NCI-H2081 treated with DMSO at 0.1 percent for 48 hours (cell line): ENCODE measurements at places on chromosomes 13 and 19.

DNA sequence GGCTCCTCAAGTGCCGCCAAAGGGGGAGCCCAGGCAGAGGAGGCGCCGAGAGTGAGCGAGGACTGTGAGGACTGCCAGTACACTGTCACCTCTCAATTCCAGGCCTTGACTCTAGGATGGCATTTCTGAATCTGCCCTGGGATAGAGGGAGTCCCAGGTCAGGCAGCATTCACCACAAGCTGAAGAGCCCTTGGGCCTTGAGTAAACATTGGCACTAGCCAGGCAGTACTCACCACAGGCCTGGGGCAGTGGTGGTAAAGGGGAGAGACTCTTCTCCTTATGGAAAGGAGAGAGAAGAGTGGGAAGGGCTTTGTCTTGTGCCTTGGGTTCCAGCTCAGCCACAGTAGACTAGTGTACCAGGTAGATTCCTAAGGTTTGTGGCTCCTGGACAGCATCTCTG, 39.7 kb upstream of the HTR2A start:
- no peak for DNase-seq

- no peak for DNase-seq
Observed at GRCh38 chr13:38854226-38854625, 136.4 kb downstream of the STOML3 start.

GRCh38 chr13:69468624-69469023, 639.0 kb upstream of the ATXN8OS start:
- DNase-seq: no peak

GRCh38 chr19:4134351-4134750, 10.4 kb upstream of the MAP2K2 start:
- DNase-seq: no peak

GRCh38 chr13:56110751-56111150, 1030.0 kb upstream of the PRR20A start:
- DNase-seq: no peak

DNA sequence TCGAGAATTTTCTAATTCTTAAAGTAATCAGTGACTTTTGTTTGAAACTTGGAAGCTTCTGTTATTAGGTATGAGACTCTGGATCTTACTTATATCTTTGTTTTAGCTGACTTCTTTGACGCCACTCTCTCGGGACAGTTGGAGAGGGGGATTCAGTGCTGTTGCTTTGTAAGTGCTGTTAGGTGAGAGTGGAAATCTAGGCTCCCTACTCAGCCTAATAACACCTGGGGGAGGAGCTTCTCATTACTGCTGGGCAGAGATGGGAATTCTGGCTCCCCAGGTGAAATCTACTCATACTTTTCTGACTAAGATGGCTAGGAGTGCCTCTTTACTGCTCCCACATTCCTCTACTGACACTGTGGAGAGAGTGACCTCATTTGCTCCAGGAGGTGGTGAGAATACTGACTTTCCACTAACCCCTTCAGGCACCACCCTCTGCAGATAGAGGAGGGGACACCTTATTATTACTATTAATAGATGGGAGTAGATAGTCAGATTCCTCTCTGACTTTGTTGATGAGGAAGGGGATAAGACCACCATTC, 324.9 kb upstream of the SPRY2 start:
- DNase-seq: no peak

GRCh38 chr13:100334214-100334613, 245.3 kb downstream of the PCCA start:
- no peak for DNase-seq

DNA sequence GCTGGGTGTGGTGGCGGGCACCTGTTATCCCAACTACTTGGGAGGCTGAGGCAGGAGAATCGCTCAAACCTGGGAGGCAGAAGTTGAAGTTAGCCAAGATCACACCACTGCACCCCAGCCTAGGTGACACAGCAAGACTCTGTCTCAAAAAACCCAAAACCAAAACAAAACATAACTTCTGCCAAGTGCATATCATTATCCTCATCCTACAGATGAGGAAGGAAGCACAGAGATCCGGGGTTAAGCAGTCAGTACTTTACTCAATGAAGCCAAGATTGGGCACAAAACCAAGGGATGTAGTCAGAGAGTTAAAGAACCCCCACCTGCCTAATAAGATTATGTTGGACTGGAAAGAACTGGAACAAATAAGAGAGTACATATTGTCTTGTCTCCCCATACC, 5.5 kb upstream of the TMTC4 start:
- DNase-seq: no peak

- no peak for DNase-seq
Observed at GRCh38 chr13:45941261-45941660, 89.7 kb upstream of the SIAH3 start.

DNA sequence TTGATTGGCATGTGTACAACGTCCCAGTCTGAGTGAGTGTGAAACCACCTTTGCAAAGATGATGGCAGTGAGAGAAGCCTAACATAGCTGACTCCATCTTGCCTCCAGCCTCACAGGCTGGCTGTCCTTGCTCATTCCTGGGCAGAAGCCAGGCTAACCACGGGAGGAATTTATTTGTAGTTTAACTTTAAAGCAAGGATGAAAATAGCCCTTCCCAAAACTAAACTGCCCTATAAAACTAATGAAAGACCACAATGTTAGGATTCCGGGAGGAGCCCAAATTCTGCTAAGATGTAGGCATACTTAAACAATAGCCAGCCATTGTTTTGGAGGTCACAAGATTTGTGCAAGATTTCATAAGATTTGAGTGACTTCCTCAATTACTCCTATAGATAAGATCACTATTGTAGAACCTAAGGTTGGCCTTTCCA, 96.6 kb upstream of the LSM14A start:
- DNase-seq: no peak

DNA sequence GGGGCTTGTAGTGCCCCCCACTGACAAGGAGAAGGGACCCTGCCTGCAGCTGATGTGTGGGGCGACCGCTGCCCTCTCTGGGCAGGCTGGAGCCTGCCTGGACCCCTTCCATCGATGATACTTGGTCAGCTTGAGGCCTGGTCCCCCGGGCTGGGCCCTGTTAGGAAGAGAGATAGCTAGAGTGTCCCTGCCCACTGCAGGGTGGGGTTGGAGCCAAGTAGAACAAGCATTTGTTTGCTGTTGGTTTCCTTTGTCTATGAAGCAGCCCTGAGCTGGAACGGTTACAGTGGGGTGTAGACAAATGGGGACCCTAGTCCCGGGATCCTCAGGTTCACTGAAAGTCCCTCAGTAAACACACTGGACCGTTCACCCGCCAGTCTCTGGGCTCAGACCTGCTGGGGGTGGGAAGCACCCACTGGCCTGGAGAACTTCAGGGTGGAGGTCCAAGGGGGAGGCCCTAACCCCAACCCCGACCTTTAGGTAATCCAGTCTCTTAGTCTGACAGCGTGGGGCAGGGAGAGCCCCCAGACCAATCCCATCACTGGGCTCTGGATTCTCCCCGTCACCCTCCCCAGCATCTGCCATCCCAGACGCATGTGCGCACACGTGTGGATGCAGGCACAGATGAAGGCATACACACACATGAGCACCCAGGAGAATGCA, 204.8 kb upstream of the ZNF536 start:
- DNase-seq: no peak

DNA sequence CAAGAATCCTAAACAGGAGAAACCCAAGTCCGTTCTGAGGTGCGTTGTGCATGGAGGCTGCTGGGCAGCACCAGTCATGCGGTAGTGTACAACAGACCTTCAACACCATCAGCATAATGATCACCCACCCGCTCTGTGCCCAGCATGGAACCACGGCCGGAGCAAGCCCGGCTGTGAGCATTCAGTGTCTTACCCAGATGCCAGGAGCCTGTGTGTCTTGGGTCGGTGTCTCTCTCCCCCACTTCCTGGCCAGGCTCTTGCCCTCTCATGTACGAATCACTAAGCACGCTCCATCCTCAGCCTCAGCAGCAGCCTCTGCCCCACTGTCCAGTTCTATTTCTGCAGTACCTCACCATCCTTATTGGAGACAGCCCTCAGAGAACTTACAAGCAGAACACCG, 231.6 kb upstream of the IRS2 start:
- no peak for DNase-seq

GRCh38 chr13:42612021-42612765, 38.2 kb downstream of the TNFSF11 start:
- no peak for DNase-seq

GRCh38 chr13:79447741-79448140, 33.2 kb upstream of the NDFIP2 start:
- DNase-seq: no peak

DNA sequence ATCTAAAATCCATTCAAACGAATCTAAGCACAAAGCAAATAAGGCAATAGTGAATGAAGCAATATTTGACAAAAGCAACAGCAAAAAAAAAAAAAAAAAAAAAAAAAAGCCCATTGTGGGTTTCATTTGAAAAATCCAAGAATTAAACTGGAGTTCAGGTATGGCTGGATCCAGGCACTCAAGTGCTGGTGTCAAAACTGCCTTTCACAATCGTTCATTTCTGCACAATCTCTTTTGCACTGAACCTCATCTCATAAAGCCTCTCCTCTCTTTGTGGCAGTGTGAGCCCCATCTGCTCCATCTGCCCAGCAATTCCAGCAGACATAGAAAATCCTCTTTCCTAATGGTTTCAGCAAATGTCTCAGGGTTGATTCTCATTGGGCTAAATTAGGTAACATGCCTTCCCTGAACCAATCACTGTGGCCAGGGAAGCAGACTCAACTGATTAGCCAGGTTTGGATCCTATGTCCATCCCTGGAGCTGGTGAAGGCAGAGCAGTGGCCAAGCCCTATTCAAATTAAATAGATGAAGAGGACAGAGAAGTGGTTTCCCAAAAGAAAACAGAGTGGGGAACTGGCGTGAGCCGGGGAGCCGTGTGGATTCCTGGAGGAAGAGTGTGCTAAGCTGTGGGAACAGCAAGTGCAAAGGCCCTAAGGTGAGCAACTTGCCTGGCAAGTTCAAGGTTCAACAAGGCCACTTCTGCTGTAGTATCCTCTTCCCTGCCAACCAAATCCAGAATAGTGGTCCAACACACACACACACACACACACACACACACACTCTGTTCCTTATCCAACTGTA, 1.2 kb upstream of the HIF3A start:
- no peak for DNase-seq

- no peak for DNase-seq
Observed at GRCh38 chr13:45446181-45446580, 18.6 kb upstream of the COG3 start.

DNA sequence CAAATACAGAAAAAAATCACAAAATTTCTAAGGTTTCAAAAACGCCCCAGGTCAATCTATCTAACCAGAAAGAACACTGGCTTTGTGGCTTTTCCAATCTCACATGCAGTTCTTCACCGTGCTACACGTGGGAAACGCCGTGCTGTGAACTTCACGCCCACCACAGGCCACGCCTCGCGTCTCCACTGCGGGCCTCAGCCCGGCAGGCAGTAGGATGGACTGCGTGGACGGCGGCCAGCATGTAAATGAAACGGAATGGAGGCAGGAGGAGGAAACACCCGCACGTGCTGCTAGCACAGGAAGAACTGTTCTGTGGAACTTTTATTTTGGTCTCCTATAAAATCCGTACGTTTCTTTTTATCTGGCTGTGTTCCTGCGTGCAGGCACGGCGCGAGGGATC, 23.8 kb downstream of the ZNF787 start:
- no peak for DNase-seq

DNA sequence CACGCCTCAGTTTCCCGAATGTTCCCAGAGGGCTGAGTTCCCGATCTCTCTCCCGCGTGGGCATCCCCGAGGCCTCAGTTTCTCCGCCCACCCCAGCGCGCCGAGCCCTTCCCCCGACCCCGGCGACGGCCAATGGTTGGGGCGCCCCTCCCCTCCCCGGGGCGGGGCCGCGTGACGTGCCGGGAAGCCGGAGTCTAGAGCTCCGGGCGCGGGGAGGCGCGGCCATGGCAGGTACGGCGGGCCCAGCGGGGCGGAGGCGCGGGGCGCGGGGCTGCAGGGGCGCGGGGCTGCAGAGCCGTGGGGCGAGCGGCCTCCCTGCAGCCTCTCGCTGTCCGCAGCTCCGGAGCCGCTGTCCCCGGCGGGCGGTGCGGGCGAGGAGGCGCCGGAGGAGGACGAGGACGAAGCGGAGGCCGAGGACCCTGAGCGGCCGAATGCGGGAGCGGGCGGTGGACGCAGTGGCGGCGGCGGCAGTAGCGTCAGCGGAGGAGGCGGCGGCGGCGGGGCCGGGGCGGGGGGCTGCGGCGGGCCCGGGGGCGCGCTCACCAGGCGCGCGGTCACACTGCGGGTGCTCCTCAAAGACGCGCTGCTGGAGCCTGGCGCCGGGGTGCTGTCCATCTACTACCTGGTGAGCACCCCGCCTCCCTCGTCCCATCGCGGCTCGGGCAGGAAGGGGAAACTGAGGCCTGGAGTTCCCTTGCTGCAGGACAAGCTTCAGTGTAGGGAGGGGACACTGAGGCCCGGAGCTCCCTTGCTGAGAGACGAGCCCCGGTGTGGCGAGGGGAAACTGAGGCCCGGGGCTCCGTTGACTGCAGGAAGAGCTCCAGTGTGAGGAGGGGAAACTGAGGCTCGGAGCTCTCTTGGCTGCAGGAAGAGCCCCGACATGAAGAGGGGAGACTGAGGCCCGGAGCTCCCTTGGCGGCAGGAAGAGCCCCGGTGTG, at the start of gene MPND:
MPND (plus strand) TSS at position 193 of the 938 bp plus-strand sequence; CDS start at position 225, 32 bp downstream.
- no peak for DNase-seq

- no peak for DNase-seq
Observed at GRCh38 chr19:16258440-16258903, 60.8 kb downstream of the AP1M1 start.

- DNase-seq: no peak
Observed at GRCh38 chr13:33577007-33577406, 240.9 kb upstream of the RFC3 start.

- no peak for DNase-seq
Observed at GRCh38 chr19:46962030-46962570, 57.5 kb upstream of the NPAS1 start.

GRCh38 chr19:31947436-31948115, 397.8 kb upstream of the ZNF507 start:
- no peak for DNase-seq
